ENCODE measurements at places on chromosomes 5 and 9. TPM values are rescaled to one million over a fixed set of nuclear protein-coding genes. Genes with fewer than 3 reads are reported as not detected.

The TSTD2 gene
- total RNA-seq: 34.7 TPM

The ABO gene
- total RNA-seq: 15.7 TPM

The C5orf52 gene
- total RNA-seq: not detected

DNA sequence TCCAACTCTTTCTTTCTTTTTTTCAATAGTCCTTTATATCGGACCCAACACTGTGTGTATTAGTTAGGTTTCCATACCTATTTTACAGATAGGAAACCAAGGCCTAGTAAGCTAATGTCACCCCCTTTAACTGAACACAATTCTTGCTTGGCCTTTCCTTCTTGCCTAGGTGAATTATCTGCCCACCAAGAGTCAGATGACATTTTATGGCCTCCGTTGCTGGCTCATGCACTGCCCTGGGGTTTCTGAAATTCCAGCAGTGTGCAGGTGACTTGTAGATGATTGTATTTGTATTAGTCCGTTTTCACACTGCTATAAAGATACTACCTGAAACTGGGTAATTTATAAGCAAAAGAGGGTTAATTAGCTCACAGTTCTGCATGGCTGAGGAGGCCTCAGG lies 293.8 kb downstream of the GAS1 start:
- no peak overlapping the region for H3K27ac ChIP-seq
- DNase-seq: no peak
- H3K36me3 ChIP-seq: no peaks in the 10 kb centered on the region
- H3K4me3 ChIP-seq: no peak overlapping the region
- no peaks in the 10 kb centered on the region for H3K4me1 ChIP-seq

DNA sequence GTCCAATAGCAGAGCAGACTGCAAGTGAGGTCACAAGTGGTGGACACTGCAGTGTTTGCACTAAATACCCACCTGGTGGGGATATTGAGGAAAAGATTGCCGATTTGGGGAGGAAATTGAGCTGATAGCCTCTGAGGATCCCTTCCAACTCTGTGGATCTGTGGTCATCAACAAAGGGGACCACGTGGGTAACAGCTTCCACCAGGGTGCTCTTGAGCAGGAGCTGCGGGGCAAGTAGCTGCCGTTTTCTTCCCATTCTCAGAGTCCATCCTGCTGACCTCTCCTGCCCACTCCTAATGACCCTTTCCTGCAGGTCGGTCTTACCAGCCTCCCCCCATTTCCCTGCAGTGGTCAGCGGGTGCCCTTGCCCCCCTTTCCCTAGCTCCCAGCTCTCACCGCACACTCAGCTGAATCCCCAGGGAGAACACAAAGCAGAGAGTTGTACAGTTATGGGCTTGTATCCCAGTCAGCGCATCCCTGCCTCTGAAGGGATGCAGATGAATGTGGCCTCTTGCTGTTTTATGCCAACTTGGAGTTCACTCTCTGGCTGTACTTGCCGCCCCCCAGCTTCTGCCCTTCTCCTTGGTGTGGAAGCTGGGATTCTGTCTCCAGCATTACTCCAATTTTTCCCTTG lies 18.0 kb downstream of the DAPK1 start:
- no peaks in the 10 kb centered on the region for H3K36me3 ChIP-seq
- no peaks in the 10 kb centered on the region for H3K27me3 ChIP-seq
- no peak overlapping the region for H3K27ac ChIP-seq
- no peak overlapping the region for H3K4me3 ChIP-seq

DNA sequence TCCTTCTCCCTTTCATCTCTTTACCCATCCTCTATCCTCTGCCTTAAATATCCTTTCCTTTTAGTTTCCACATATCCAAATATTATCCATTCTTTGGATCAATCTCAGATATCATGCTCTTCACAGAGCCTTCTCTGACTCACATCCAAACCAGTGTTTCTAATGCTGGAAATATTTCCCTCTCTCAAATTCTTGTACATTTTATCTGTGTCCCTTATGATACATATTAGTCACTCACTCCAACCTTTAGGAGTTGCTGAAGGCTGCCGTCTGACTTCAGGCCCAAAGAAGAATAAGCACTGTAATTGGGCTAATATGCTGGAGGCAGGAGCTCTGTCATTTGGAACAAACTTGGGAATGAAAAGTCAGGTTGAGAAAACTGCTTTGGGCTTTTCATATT lies 156.4 kb upstream of the RUSC2 start:
- H3K27ac ChIP-seq: no peak overlapping the region
- H3K36me3 ChIP-seq: no peaks in the 10 kb centered on the region
- no peaks in the 10 kb centered on the region for H3K27me3 ChIP-seq
- DNase-seq: no peak

DNA sequence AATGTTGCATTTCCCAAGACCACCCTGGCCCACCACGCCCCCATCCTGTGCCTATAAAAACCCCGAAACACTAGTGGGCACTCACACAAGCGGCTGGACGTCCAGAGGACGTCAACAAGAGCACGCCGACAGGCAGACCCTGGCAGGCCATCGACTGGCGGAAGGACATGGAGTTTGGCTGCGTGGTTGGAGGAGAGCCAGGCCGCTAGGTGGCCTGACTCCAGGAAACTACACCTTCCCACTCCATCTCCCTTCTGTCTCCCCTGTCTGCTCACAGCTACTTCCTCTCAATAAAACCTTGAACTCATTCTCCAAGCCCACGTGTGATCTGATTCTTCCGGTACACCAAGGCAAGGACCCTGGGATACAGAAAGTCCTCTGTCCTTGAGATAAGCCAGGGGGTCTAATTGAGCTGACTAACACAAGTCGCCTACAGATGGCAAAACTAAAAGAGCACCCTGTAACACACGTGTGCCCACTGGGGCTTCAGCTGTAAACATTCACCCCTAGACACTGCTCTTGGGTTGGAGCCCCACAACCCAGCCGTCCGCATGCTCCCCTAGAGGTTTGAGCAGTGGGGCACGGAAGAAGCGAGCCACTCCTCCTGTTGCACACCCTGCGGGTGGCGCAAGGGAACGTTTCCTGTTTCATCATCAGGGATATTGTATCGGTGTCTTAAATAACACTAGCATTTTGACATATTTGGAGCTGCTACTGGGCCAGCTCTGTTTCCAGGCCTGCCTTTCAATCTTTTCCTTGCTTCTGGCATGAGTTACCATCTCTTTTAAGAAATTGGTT lies 54.5 kb upstream of the TAF11L2 start:
- no peak overlapping the region for H3K4me3 ChIP-seq
- H3K4me1 ChIP-seq: no peaks in the 10 kb centered on the region
- no peaks in the 10 kb centered on the region for H3K27me3 ChIP-seq
- no peaks in the 10 kb centered on the region for H3K36me3 ChIP-seq
- DNase-seq: no peak

GRCh38 chr9:121192959-121193640 lies 8.6 kb downstream of the RAB14 start:
- no peak for DNase-seq
- H3K27ac ChIP-seq: no peak overlapping the region
- no peaks in the 10 kb centered on the region for H3K27me3 ChIP-seq
- peaks cover 32% of the 10 kb centered on the region for H3K4me1 ChIP-seq
- H3K36me3 ChIP-seq: no peaks in the 10 kb centered on the region
- H3K4me3 ChIP-seq: no peak overlapping the region

- H3K4me1 ChIP-seq: no peaks in the 10 kb centered on the region
- no peaks in the 10 kb centered on the region for H3K27me3 ChIP-seq
- no peak overlapping the region for H3K4me3 ChIP-seq
- H3K36me3 ChIP-seq: no peaks in the 10 kb centered on the region
- no peak overlapping the region for H3K27ac ChIP-seq
Measured at GRCh38 chr5:31738199-31738598, 99.3 kb downstream of the PDZD2 start.

- no peak overlapping the region for H3K27ac ChIP-seq
- no peak overlapping the region for H3K4me3 ChIP-seq
- no peaks in the 10 kb centered on the region for H3K27me3 ChIP-seq
- no peaks in the 10 kb centered on the region for H3K36me3 ChIP-seq
Measured at GRCh38 chr5:43309637-43310036, 3.6 kb downstream of the HMGCS1 start.

GRCh38 chr5:169435506-169436229 lies 134.7 kb upstream of the SLIT3 start:
- H3K36me3 ChIP-seq: no peaks in the 10 kb centered on the region
- H3K27me3 ChIP-seq: no peaks in the 10 kb centered on the region
- DNase-seq: peak; percentile 14
- peaks cover 22% of the 10 kb centered on the region for H3K4me1 ChIP-seq

- no peaks in the 10 kb centered on the region for H3K4me1 ChIP-seq
- H3K4me3 ChIP-seq: no peak overlapping the region
- no peaks in the 10 kb centered on the region for H3K27me3 ChIP-seq
- DNase-seq: no peak
Measured at GRCh38 chr5:159240301-159240870, 22.7 kb upstream of the UBLCP1 start.
